ENCODE measurements at places on chromosomes 5 and 9.

GRCh38 chr5:111639912-111640311, 117.1 kb downstream of the NREP start:
- DNase-seq: no peak

DNA sequence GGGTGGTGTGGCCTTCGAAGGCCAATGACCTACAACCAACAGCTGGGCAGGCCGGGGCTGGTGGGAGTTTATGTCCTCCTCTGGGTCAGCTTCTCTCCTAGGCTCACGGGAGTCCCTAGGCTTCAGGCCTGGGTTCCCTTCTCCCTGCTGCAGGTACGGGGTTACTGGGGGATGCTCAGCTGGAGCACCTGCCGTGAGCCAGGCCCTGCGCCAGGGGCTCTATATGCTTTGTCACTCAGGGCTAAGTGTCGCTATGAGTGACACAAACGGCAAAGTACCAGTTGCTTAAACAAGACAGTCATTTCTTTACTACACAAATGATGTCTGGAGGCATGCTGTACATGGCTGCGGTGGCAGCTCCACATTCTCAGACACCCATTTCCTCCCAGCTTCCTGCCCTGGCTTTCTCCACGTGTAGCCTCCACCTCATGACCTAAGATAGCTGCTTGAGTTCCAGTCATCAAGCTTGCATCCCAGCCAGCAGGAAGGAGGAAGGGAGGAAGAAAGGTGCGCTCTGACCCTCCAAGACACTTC, 22.5 kb upstream of the NINJ1 start:
- DNase-seq: no peak

DNA sequence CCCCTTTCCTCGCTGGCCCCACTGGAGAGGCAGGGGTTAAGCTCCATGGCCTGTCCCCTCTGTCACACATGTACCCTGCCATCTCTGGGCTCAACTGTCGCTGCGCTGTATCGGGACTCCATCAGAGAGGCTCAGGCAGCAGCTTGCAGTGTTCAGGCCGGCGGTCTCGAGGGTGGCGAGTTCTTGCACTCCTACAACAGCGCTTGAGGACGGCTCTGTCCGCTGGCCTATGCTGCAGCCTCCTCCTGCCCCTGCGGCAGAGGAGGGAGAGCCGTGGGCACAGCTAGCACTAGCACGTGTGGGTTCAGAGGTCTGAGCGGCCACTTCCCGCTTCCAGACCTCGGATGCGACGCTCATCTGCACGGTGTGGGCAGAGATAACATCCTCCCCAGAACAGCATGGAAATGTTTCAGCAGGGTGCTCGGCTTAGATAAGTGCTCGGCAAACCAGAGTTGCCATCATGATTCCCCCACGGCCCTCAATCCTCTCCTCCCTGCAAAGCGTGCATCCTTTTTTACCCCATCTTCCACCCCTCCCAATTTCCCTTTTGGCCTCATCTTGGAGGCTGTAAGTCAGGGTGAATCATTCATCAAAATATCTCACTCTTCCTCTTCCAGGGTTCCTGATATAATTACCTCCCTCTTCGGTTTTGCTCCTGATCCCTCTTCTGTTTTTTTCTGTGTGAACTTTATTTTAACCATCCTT, 41.9 kb upstream of the FUBP3 start:
- no peak for DNase-seq

DNA sequence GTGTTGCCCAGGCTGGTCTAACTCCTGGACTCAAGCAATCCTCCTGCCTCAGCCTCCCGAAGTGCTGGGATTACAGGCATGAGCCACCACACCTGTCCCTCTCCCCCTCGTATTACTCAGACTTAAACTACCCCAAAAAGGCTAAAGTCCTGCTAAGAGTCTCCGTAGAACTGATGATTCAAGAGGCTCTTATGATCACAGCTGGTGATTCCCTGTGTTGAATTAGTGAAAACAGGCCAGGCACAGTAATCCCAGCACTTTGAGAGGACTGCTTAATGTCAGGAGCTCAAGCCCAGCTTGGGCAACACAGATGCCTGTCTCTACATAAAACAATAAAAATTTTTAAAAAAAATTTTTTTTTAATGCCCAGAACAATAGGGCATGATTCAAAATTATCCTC, 9.2 kb downstream of the CDC26 start:
- no peak for DNase-seq

DNA sequence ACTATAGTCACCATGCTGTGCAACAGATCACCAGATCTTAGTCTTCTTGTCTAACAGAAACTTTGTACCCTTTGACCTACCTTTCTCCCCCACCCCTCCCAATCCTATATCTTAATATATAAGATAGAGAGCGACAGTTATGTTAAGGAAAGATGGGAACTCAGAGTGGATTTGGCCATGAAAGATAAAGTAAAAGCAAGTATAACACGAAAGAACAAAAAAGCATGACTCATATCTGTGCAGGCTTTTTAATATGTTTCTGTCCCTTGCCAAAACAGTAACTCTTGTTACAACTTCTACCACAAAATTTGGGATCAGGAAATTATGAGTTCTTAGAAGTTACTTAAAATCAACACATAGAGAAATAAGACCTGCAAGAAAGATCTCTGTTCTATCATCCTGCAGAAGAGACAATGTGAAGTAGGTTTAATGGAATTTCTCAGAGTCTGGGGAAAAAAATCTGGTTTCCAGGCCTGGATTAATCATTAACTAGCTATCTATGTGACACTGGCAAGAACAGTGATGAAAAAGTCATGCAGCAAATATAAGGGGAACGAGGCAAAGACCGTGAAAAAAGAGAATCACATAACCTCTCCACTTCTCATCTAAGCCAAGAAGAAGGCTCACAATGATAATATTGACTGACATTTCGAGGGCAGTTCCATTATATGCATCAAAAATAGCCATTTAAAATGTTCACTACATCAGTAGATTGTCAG, 18.6 kb downstream of the BAAT start:
- DNase-seq: peak; percentile 43

DNA sequence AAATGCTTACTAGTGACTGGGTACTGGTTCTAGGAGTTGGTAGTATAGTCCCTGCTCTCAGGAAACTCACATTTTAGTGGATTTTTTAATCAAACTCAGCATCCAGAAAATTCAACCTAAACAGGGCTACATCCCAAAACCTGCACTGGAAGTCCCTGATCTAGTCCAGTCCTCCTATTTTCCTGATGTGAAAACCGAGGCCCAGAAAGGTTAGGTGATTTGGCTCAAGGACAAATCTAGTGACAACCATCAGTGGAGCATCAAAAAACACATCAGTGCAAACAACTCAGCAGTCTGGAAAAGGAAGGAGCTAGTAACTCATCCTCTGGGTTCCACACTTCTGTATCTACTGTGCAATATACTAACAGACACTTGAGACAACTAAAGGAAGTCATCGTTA, 38.2 kb downstream of the SERINC5 start:
- DNase-seq: no peak

GRCh38 chr5:147512659-147513379, 3.0 kb upstream of the DPYSL3 start:
- DNase-seq: no peak

DNA sequence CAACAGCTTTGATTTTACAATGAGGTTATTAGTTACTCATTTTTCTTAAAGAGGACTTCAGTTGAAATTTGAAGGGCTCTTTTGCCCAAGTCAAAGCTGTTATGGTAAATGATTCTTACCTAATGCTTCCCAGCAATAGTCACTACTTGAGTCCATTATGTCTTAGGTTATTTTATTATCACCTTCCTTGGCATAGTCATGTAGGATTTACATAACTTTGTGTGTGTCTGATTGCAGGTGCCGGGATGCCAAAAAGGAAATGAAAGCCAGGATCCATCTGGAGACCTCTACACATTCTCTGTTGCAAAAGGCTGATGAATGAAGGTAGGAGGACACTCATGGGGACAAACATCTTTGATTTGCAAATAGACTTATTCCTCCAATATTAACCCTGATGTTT, 38.8 kb upstream of the PLPPR1 start:
- no peak for DNase-seq

DNA sequence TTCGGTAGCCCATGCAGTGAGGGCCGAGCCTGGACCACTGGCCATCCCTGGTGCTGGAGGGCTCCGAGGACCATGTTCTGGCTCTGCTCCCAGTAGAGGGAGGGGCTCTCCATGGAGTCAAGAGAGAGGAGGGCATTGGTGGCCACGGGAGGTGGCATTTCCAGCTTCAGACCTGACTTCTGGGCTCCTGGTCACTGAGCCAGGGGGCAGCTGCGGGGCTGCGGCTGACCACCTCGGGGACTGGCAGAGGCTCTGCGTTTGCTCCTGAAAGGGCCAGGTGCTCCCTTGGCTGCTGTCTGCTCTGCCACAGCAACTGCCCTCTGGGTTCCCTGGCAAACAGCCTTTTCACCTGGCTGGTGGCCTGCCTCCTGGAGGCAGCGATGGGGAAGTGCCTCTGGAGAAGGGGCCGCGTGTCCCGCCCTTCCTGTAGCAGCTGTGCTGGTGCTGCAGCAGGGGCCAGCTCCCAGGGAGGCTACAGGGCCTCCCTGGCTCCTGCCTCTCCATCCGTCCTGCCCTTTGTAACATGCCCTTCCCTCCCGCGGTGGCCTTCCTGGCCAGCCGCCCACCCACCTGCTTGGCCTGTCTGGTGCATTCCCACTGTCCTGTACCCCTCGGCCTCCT, 144.6 kb downstream of the CACNA1B start:
- DNase-seq: no peak

GRCh38 chr9:7118633-7119032, 360.9 kb downstream of the KDM4C start:
- DNase-seq: no peak

DNA sequence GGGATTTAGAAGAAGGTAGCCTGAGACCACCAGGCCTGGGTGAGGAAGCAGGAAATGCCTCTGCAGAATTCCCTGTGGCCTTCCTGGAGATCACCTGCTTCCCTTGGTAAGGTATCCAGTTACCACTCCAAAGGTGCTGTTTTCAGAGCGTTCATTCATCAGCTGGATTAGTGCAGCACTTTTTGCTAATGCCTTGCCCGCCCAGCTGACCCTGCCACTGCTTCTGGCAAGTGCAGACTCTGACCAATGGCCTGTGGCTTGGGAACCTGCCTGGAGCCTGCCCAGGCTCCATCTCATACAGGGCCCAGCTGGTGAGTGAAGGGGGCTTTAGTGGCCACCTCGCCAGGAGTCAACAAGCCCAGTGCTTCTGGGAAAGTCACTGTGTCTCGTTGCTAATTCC, 48.6 kb downstream of the FOXI1 start:
- no peak for DNase-seq

GRCh38 chr9:9747787-9748186, 865.0 kb downstream of the PTPRD start:
- DNase-seq: peak; percentile 43

- DNase-seq: peak; percentile 74
These were observed 42.9 kb downstream of the DAPK1 start for GRCh38 chr9:87540444-87541105.

GRCh38 chr9:10268531-10269485, 344.0 kb downstream of the PTPRD start:
- DNase-seq: peak; percentile 5

DNA sequence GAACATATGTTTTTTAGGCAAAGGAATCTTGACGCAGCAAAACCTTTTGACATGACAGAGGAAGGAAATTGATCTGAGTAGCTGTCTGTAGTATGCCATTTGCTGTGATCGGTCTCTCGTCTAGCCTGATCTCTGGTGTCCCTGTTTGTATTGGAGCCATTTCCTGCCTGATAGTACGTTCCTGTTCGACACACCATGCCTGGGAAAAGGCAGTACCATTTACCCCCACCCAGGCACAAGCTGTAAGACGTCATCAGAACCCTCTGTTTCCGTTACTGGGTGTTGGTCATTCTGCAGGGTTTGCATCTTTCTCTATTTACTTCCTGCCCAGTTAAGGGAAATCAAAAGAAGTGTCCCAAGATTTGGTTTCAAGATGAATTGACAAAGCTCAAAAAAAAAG, 129.7 kb downstream of the CEMIP2 start:
- DNase-seq: no peak

- no peak for DNase-seq
These were observed 154.5 kb downstream of the PAPPA start for GRCh38 chr9:116308076-116308475.

- DNase-seq: peak; percentile 79
These were observed 91.8 kb upstream of the TNC start for GRCh38 chr9:115209601-115210306.

- peak; percentile 32 for DNase-seq
These were observed 20.5 kb downstream of the EQTN start for GRCh38 chr9:27276193-27277030.

- no peak for DNase-seq
These were observed 37.4 kb downstream of the KCNIP1 start for GRCh38 chr5:170541146-170541769.

GRCh38 chr9:99336531-99336930, 114.4 kb downstream of the SEC61B start:
- no peak for DNase-seq

- DNase-seq: peak; percentile 5
These were observed 248.1 kb downstream of the CDK5RAP2 start for GRCh38 chr9:120331913-120332312.

- DNase-seq: no peak
These were observed 81.8 kb upstream of the MAP3K1 start for GRCh38 chr5:56733580-56733979.

GRCh38 chr9:34373749-34374148, 2.9 kb downstream of the MYORG start:
- DNase-seq: no peak

DNA sequence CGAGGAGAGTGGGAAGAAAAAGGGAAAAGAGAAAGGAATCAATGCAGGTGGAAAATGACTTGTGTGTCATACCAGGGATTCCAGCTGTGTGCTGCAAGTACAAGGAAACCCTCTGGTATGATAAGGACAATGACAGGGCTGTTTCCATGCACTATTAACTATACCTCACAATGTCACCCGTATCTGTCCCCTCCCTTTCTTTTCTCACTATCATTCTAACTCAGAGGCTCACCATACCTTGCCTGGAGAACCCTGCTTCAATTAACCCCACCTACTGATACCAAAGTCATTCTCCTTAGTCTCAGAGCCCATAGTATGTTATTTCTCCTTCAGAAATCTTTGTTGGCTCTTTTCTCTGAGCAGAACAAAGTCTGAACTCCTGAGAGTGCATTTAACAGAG, 236.2 kb upstream of the NREP start:
- no peak for DNase-seq

DNA sequence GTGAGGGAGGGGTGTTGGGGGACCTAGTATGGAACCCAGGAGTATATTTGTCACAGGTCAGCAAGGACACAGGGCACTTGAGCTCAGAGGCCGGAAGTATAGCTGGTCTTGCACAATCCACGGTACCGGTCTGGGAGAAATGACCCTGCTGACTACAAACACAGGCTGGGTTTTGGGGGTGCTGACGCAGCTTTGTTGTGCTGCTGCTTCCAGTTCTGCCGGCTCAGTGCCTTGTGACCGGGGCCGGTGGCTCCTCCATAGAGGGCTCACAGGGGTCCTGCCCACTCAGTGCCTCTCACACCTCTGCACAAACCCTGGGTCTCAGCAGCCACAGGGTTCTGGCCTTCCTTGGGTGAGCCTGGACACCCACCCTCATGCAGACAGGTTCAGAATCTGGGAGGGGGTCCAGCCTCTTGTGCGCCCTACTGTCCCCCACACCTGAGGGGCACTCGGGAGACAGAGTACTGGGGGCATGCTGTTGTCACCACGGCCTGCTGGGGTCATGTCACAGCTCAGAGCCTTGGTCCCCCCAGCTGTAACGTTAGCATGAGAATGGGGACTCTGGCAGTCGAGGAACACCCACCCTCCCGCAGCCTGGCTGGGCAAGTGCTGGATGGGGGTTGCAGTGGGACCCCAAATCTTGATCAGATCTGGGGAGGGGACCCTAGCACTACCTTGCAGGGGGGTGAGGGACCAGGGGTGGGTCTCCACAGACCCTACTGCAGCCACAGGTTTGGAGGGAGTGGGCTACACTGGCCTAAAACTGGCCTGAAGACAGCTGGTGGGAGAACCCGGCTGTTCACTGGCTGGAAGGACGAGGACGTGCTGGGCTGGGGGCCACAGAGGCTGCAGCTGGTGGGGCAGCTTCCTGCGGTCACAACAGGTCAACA, 17.7 kb downstream of the NINJ1 start:
- DNase-seq: no peak
